Gastrocnemius medialis (tissue), 4 donors: ENCODE measurements at places on chromosomes 6 and 20. TPM values are rescaled to one million over a fixed set of nuclear protein-coding genes. Genes with fewer than 3 reads are reported as not detected.

The PLA2G7 gene
- not detected for total RNA-seq

The TBXT gene
- not detected for total RNA-seq

The OTOR gene
- total RNA-seq: not detected

The GJA1 gene
- total RNA-seq: 9.6 TPM

The PNLDC1 gene
- total RNA-seq: not detected

The TTPAL gene
- total RNA-seq: 3.5 TPM

The CD93 gene
- 17.3 TPM for total RNA-seq

The SLC52A3 gene
- total RNA-seq: 1.4 TPM

The ABT1 gene
- 13.2 TPM for total RNA-seq

The SEC63 gene
- 11.8 TPM for total RNA-seq

The OR2H1 gene
- not detected for total RNA-seq

The MAK gene
- total RNA-seq: not detected

The C6orf141 gene
- 1.0 TPM for total RNA-seq

The MTCH1 gene
- 118 TPM for total RNA-seq

The ERVFRD-1 gene
- not detected for total RNA-seq

The ABHD16B gene
- total RNA-seq: not detected

The ZSCAN26 gene
- 7.3 TPM for total RNA-seq
